Karpas-422 (cell line): ENCODE measurements at places on chromosomes 12 and 14.

DNA sequence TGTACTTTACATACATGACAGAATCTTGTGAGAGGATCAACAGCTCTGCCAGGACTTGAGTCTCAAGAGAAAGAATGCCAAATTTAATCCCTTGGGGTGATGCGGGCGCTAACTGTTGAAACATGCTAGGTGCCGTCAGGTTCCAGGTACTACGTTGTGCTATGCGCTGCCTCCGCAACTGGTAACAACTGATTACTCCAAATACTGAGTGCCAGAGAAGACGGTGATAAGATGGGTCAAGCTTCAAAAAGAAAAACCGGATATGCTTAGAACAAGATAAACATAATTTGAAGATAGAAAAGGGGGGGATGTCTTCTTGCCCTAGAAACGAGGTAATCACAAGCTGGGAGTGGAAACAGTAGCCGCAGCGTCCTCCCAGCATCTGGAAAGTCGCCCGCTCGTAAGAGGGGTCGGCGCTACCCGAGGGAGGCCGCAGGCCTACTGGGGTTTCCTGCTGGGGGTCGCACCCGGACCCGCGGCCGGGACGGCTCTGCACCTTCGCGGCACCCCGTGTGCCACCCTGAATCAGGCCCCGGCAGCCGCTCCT, 678 bp downstream of the ZBTB25 start:
- DNase-seq: peak; percentile 81

- no peak for DNase-seq
These were observed 576.2 kb upstream of the TBX3 start for GRCh38 chr12:115259968-115260747.

GRCh38 chr12:40692765-40693206, 547 bp downstream of the CNTN1 start:
- DNase-seq: no peak

DNA sequence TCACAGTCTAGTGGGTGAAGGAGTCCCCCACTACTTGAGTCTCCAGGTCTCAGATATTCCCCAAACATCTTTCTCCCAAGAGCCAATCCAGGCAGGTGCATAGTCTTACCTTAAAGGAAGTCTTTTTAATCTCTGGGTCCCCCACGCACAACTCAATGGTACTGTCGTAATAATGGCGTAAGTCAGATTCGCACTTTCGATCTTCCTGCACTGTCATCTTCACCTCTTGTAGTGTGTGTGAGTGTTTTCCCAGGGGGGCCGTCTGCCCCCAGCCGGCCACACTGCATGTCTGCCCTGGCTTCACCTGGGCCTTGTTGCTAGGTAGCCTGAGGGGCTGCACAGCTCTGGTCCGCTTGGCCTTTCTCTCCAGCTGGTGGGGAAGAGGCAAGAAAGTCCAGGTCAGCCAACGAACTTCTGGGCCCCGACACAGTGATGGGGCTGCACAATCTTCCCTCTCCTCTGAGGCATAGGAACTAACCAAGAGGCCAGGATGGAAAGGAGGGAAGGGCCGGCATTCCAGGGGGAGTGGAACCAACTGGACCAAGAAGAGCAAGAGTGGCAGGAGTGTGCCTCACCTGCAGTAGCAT, 2.1 kb downstream of the GZMB start:
- DNase-seq: no peak

DNA sequence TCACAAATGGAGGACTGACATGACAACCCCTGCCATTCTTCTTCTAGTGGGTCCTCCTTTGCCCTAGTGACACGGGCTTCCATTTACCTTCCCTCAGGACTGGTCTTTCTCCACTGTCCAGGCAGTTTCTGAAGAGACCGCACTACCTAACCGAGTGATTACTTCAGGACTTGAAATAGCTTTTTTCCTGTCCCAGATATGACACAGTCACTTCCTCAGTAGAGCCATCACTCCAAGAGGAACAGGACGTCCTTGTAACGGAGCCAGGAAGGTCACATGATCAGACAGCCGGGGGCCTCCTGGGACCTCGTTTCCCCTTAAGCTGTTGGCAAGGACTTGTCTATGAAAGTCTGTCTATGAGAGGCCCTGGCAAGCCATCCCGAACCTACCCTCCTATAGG, 62.3 kb downstream of the FOS start:
- DNase-seq: peak; percentile 48

DNA sequence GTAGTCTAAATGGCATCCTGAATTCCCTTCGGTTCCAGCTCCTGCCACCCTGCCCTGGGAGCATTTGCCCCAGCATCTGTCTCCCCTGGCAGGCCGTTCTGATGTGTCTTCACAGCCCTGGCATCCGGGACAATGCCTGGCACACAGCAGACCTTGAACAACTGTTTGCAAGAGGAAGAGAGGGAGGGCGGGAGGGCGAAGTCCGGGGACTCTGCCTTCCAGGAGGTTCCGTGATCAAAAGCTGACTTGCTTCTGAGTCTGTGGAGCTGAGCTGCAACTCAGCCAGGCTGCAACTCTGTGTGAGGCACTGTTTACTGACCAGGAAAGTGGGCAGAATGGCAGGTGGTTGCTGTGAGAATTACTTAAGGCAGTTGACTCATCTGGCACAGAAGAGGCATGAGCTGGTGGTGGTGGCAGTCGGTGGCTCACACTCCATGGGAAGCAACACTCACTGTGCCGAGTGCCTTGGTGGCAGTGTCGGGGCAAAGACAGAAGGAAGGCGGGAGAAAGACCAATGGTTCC, 61.1 kb upstream of the DLK1 start:
- no peak for DNase-seq

DNA sequence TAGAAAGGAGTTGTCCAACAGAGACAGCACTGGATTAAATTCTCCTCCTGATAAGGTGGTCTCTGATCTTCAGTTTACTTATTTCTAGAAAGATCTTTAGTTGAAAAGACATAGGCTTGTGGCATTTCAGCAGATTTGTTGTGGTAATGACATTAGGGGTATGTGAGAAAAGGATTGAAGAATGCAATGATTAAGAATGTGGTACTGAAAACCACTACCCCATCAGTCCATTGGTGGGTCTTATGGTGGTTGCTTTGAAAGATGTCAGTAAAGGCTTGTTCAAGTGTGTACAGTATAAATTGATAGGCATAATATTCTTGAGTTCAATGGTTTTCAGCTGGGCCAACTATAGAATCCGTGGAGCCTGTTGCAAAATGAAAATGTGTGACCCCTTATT, 10.8 kb downstream of the PPFIBP1 start:
- no peak for DNase-seq

DNA sequence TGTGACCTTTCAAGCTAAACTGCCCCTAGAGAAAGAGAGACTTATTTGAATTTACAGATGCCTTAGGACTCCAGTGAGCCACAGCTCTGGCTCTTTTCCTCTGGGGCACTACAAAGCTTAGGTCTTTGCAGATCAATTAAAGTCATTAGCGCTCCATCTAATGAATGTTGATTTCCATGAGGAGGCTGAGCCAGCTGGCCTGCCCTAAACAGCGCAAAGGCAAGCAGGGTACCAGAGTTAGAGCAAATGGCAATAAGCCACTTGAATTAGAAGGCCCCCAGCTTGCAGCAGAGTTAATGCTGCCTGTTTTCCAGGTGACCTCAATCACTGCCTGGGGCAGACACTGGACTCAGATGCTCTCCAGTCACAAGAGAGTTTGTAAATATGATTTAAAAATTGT, 695.3 kb downstream of the DIO2 start:
- no peak for DNase-seq
